Cortex of kidney (tissue), 1 donor: ENCODE measurements at places on chromosomes 1 and 21.

- no peak for DNase-seq
Observed at GRCh38 chr1:107975851-107976250, 10.9 kb upstream of the VAV3 start.

DNA sequence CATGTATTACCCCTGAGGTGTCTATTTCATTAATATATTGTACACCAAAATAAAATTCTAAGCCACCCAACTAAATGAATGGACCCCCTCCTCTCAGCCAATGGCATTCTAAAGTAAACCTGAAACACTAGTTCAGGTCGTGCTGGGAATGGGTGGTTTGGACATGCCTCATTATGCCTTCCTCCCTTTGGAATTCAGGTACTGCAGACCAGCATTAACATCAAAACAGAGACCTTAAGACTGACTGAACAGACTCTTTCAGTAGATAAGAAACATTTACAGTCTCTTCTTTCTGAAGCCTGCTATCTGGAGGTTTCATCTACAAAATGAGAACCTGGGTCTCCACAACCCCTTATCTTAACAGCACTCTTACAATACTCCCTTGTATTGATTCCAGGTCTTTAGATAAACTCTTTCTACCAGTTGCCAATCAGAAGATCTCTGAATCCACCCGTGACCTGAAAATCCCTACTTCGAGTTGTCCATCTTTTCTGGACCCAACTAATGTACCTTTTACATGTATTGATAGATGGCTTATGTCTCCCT, 93.6 kb downstream of the PKN2 start:
- DNase-seq, result no peak

- no peak for DNase-seq
Observed at GRCh38 chr1:47769295-47769694, 227.9 kb downstream of the TRABD2B start.

DNA sequence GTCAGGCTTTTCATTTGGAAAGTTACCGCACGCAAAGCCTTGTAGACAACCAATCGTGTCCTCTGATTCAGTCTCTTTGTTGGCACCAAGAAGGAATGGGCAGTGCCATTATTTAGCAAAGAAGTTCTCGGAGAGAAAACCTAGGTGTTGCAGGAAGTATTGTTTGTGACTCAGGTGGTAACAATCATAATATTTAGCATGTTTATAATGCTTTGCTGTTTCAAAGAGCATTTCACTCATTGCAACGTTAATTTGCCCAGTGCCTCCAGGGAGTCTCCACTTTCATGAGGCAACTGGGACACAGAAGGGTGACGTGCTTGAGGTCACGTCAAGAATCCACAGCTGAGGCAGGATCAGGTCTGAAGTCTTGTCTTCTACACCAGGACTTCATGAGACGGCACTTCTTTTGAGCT, 31.4 kb downstream of the STPG1 start:
- DNase-seq, result no peak

DNA sequence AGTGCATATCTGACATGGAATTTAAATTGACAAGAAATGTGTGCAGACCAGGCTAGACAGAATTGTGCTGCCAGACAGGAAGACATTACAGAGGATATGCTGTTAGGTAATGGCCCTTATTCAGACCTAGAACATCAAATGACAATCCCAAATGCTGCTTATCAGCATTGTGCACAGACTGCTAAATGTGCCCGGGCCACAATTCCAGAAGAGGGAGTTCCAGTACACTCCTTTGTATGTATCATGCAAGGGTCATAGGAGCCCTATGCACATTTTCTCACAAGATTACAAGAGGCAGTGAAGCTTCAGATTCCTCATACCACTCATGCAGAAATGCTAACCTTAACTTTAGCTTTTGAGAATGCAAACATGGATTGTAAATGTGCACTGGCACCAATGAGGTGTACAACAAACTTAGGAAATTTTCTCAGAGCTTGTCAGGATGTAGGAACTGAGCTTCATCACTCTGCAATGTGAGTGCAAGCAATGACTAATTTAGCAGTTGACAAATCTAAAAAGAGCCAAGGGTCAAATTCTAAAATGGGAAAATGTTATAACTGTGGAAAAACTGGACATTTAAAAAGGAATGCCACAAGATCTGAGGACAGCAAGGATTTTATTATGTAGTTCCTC, 273.5 kb downstream of the COL11A1 start:
- no peak for DNase-seq

DNA sequence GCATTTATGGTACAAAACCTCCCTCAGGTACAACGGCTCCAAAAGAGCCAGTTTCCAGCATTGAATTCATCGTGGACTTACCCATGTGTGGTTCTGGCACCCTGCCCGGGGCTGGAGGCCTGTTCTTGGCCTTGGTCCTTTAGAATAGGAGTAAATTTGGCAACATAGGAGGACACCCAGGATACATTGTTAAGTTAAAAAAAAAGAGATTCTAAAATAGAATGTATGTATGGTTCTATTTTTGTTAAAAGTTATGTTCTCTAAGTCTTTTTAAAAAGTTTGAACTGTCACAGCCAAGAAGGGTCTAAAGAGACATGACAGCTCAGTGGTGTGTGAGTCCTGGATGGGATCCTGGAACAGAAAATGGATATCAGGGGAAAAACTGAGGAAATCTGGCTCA, 25.9 kb downstream of the EPHX1 start:
- no peak for DNase-seq

DNA sequence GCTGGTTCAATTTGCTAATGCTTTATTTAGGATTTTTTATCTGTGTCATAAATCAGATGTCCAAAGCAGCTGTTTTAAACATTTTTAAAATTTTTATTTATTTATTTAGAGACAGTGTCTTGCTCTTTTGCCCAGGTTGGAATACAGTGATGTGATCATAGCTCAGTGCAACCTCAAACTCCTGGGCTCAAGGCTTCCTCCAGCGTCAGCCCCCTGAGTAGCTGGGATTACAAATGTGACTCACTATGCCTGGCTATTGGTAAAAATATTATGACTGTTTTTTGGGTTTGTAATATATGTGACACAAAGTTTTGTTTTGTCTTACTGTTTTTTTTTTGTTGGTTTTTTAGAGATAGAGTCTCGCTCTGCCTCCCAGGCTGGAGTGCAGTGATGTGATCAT, 11.8 kb downstream of the ZBED6 start:
- DNase-seq, result no peak

DNA sequence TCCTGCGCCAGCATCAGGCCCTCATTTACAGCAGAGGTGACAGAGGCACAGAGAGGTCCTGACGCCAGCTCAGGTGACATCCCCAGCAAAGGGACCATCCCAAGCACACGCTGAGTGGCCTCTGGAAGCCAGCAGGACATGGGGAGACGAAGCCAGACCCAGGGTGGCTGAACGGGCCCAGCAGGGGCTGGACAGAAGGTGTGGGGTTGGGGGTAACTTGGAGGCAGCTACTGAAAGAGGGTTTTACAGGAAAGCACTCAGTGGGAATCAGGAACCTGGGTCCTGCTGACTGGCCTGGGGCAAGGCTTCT, 1.6 kb upstream of the ARHGEF16 start:
- no peak for DNase-seq

GRCh38 chr1:163071405-163072255, 2.5 kb downstream of the RGS4 start:
- no peak for DNase-seq

- no peak for DNase-seq
Observed at GRCh38 chr1:11037740-11038182, 9.3 kb downstream of the MASP2 start.

GRCh38 chr21:31946231-31946630, 73.4 kb downstream of the HUNK start:
- DNase-seq, result no peak

DNA sequence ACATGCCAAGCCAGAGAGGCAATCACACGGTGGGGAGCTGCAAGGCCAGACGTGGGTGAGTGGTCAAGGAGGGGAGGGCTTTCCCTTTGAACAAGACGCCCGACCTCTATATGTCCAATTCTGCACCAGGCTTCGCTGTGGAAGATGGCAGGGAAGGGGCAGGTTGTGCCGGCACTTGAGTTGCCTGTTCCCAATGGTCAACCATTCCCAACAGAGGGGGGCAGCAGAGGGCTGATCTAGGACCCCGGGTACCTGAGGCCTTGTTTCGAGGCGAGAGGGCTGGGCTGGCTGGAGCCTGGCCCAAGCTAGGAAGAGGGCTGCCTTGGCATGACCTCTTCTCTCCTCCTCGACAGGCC, 64.9 kb downstream of the TMEM53 start:
- no peak for DNase-seq

- no peak for DNase-seq
Observed at GRCh38 chr21:43600642-43601402, 58.5 kb downstream of the HSF2BP start.

GRCh38 chr1:6314503-6314902, 53.6 kb upstream of the GPR153 start:
- DNase-seq, result no peak

DNA sequence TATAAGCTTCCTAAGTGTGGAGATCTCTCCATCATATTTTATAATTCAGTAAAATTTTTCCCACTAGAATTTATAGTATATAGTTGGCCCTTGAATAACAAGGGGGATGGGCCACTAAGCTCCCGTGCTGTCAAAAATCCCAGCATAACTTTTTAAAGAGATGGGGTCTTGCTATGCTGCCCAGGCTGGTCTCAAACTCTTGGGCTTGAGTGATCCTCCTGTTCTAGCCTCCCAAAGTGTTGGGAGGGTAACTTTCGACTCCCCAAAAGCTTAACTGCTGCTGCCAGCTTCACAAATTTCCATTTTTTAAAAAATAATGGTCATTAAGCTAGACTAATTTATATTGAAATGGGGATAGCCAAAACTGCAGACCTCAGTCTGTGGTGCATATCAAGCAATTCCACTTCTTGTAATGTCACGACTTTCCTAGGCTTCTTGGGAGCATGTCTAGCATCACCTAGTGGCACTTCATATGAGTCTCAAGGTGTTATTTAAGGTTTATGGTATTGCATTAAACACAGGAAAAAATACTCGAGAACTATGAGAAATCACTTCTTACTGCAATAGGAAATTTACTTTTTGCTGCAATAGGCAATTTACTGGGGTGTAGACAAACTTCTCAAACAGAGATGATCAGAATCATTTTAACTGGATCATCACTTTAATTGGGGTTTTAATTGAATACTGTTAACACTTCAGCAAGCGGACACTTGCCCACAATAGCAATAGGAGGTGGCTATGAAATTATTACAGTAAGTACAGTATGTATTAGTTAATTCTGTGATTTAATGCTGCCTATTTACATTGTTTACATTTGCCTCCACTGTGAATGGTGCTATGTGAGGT, 19.3 kb upstream of the ACTA1 start:
- DNase-seq, result no peak

DNA sequence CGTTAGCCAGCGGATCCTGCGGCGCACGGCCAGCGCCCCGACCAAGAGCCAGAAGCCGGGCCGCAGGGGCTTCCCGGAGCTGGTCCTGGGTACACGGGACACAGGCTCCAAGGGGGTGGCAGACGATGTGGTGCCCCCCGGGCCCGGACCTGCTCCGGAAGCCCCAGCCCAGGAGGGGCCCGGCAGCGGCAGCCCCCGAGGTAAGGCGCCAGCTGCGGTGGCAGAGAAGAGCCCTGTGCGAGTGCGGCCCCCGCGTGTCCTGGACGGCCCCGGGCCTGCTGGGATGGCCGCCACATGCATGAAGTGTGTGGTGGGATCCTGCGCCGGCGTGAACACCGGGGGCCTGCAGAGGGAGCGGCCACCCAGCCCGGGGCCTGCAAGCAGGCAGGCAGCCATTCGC, 24.2 kb downstream of the PANK4 start:
- no peak for DNase-seq

GRCh38 chr1:100239961-100240360, 9.7 kb downstream of the DBT start:
- DNase-seq, result no peak

GRCh38 chr1:24535021-24535424, 20.9 kb upstream of the NCMAP start:
- DNase-seq, result no peak

DNA sequence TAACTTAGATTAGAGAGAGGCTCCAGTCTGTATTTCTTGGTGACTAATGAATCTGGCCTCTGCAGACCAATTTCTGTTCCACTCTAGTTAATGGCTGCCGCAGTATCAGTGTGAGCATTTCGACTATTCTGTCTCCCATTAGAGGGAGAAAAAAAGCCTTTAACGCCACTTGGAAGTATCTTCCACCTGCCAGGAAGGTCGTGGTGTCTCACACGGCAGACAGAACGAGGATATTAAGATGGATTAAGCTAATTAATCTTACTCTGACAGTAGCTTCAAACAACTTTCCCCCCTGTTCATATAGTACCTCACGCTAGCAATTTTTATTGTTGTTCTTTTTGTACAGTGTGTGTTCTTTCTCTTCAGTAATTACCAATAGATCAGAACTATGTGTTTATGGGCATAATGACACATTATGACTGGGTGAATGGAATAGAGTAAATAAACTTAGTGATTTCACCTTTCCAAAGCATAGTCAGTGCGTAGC, 153.8 kb downstream of the ADGRL2 start:
- DNase-seq, result no peak

GRCh38 chr1:199898654-199899053, 128.9 kb upstream of the NR5A2 start:
- DNase-seq, result no peak

- DNase-seq, result no peak
Observed at GRCh38 chr1:163439471-163439870, 117.7 kb downstream of the NUF2 start.

DNA sequence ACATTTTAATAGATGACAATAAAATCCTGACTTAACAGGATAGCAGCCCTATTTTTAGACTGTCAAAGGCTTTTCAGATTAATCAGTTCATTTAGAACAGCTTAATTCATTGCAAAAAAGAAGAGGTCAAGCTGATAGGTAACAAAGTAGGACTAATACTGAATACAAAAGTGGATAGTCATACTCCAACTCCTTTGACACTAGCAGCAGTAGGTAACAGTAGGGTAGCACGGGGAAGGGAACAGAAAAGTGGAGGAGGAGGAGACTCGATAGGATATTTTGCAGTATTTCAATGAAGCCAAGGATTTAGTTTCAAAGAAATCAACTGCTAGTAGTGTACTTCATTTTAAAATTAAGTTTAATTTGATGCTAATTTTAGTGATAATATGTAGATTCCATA, 51.1 kb downstream of the USP1 start:
- DNase-seq, result no peak

DNA sequence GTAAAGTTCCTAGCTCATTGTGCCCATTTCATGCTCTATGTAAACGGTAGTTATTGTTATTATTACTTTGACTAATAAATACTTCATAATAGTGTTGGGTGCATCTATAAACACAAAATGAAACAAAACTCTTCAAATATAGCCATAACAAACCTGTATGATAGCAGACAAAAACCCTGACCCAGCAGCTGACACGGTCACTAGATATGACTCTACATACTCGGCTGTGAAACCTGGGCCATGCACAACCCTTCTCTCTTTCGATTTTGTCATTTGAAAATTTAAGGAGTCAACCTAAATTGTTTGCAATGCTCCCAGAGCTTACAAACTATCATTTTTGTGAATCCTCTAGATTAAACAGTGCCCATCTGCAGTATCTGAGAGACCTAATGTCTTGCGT, 8.0 kb upstream of the RGS13 start:
- no peak for DNase-seq
